GM19239 (cell line): ENCODE measurements at places on chromosomes 4 and X.

- no peak for DNase-seq
Observed at GRCh38 chr4:11954093-11954492, 525.4 kb upstream of the HS3ST1 start.

GRCh38 chr4:180449395-180449956 is 1793.7 kb upstream of the TENM3 start:
- DNase-seq: peak; percentile 3

GRCh38 chr4:74230902-74231499 is 73.1 kb downstream of the MTHFD2L start:
- DNase-seq: no peak

DNA sequence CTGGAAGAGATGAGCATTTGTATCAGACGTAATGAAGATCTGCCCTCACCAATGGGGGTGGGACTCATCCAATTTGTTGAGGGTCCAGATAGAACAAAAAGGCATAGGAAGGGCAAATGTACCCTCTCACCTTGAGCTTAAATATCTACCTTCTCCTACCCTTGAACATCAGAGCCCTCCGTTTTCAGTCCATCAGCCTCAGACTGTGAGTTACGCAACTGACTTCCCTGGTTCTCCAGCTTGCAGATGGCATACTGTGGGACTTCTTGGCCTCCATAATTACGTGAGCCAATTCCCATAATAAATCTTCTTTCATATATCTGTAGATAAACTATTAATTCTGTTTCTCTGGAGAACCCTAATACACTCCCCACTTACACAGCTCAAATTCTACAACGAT is 56.5 kb upstream of the GUCY1A1 start:
- DNase-seq: no peak
